ENCODE measurements at places on chromosomes 3 and 15. TPM values are rescaled to one million over a fixed set of nuclear protein-coding genes. Genes with fewer than 3 reads are reported as not detected.

DNA sequence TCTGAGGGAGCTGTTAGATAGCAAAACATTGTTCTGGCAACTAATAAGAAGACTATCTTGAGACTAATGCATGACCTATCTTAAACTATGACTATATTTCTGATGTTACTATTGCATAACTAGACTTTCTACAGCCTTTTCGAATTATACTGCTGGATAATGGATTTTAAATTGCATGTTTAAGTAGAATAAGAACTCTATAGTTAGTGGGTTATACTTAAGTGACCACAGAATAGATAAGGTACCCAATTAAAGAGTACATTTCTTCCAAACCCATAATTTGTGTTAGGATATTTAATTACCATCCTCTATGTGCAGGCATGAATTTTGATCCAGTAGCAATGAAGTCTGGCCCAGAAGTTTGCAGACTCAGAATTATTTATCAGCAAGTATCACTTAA is 44.6 kb upstream of the SPPL2A start:
- no peaks in the 10 kb centered on the region for H3K4me1 ChIP-seq
- no peaks in the 10 kb centered on the region for H3K36me3 ChIP-seq
- H3K27ac ChIP-seq = no peak overlapping the region
- 0 out of 2 replicates have a peak, but pooled peaks cover 2% of the 10 kb centered on the region for H3K27me3 ChIP-seq
- peak; percentile 16 for DNase-seq

- H3K36me3 ChIP-seq = no peaks in the 10 kb centered on the region
- no peak for DNase-seq
- H3K4me1 ChIP-seq = no peaks in the 10 kb centered on the region
These were observed 69.1 kb upstream of the SEC13 start for GRCh38 chr3:10389995-10390394.

DNA sequence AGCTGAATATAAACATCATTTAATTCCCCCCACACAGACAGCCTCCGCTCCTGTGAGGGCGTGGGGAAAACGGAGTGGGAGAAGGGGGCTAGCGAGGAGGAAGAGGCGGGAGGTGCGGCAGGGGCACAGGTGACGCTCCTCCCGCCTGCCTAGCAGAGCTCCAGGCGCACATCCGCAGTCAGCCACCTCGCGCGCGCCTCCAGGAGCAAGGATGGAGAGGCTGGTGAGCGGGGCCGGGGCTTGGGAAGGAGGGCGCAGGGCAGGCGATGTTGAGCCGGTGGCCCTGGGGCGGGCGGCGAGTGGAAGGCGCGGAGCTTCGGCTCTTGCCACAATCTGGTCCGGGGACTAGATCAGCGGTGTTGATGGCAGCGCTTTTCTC is at the start of gene CD200:
TSS of gene CD200 (plus strand) at position 155 of the 379 bp plus-strand sequence. CDS start at position 212, 57 bp downstream.
- no peak within 1 kb of the TSS for H3K27ac ChIP-seq
- H3K27me3 ChIP-seq = peaks cover 37% of the 10 kb centered on the region
- peak; percentile 46 for DNase-seq
- H3K4me3 ChIP-seq = peak within 1 kb of the TSS; percentile 63
- peaks cover 3% of the 10 kb centered on the region for H3K4me1 ChIP-seq

- no peak overlapping the region for H3K4me3 ChIP-seq
- peak; percentile 95 for DNase-seq
- H3K27me3 ChIP-seq = no peaks in the 10 kb centered on the region
- peaks cover 25% of the 10 kb centered on the region for H3K4me1 ChIP-seq
- peak overlapping the region; percentile 47 for H3K27ac ChIP-seq
- no peaks in the 10 kb centered on the region for H3K36me3 ChIP-seq
These were observed 10.5 kb upstream of the ANO10 start for GRCh38 chr3:43632269-43632733.

CD80 gene
- not detected for total RNA-seq

- H3K27me3 ChIP-seq = no peaks in the 10 kb centered on the region
- peak; percentile 76 for DNase-seq
- H3K27ac ChIP-seq = peak overlapping the region; percentile 27
- H3K4me3 ChIP-seq = no peak overlapping the region
- peaks cover 44% of the 10 kb centered on the region for H3K4me1 ChIP-seq
These were observed 63.3 kb downstream of the AQP9 start for GRCh38 chr15:58201516-58201915.

DNA sequence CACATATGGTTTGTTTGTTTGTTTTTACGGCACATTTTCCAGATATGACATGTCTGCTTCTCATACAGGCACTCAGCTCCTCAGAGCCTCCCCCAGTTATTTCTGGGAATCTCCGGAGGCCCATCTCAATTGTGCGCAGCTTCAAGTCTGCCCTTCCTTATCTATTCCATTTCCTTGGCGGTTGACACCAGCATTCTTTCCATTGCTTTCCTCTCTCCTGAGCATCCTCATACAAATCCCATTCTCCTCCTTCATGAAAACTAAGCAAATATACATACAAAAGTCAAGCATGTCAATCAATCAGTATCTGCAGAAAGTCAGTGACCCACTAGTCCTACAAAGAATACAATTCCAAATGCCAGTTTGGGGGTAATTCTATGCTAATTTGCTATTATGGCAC is 166.7 kb downstream of the SQOR start:
- H3K4me1 ChIP-seq = no peaks in the 10 kb centered on the region
- no peaks in the 10 kb centered on the region for H3K36me3 ChIP-seq
- no peak for DNase-seq
- H3K27me3 ChIP-seq = no peaks in the 10 kb centered on the region

GRCh38 chr3:153463895-153464294 is 301.9 kb downstream of the RAP2B start:
- no peaks in the 10 kb centered on the region for H3K4me1 ChIP-seq
- no peak for DNase-seq
- H3K36me3 ChIP-seq = no peaks in the 10 kb centered on the region
- no peaks in the 10 kb centered on the region for H3K27me3 ChIP-seq
- no peak overlapping the region for H3K4me3 ChIP-seq

Data from GM23248 (cell line).